ENCODE measurements at places on chromosomes 3 and 15. TPM values are rescaled to one million over a fixed set of nuclear protein-coding genes. Genes with fewer than 3 reads are reported as not detected.
A peak's percentile ranks its signal among the peaks of the same experiment; 100 is the strongest.

DNA sequence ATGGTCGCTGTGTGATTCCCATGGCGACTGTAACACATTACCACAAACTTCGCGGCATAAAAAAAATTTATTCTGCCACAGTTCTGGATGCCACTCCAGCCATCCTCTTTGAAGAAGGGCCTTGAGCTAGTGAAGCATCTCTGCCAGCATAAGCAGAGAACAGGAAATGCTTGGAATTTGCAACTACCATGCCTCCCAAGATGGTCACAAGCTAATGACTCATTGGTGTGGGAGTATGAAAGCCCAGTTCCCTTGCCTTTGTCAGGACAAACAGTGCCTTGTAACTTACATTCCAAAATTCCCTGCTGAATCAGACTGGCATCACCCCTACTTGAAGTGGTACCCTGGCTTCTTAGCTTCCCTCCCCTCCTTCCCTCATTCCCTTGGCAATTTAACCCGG is 129.7 kb downstream of the PROS1 start:
- DNase-seq: no peak

SST gene
- 29.4 TPM for total RNA-seq

DNA sequence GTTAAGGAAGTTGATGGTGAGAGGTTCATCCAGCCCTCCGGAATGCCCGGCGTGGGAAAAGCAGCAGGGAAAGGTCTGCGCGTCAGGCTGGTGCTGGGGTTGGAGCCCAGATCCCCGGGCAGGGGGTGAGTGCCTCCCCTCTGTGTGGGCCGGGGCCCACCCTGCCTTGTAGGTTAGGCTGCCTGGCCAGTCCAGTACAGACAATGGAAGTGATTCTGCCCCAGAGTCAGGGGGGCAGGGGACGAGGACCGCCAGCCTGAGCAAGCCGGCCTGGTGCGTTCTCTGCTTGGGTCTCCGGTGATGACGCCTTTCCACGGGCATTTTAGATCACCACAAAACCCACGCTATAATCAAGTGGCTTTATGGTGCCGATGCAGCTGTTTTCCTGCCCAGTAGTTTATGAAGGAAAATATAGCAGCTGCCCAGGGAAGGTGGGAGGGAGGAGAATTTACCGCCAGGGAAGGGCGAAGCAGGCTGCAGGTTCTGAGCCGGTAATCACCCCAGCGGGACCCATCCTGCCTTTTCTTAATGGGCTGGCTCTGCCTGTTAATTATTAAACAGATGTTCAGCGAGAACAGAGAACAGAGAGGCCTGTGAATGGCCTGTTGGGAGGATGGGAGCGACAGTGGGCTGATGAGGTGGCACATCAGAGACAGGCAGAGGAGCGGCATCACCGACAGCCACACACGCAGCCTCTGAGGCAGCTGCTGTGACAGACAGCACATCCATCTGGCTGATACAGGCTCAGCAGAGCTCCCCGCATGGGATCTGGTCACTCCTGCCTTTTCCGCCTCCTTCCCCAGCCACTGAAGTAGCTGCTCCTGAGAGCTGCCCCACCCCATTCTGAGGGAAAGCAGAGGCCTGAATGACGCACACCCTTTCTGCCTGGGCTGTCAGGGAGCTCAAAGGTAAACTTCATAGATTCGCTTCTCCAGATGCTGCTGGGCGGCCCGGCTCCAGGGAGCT is 35.2 kb downstream of the BDH1 start:
- DNase-seq: peak; percentile 79

ADCY5 gene
- 4.5 TPM for total RNA-seq

DNAJA4 gene
- total RNA-seq: 36.7 TPM

CHRNA5 gene
- total RNA-seq: 6.9 TPM

SLC22A13 gene
- 0.61 TPM for total RNA-seq

- peak; percentile 41 for DNase-seq
These were observed 15.4 kb upstream of the BFSP2 start for GRCh38 chr3:133384331-133385027.

USP50 gene
- not detected for total RNA-seq

DNA sequence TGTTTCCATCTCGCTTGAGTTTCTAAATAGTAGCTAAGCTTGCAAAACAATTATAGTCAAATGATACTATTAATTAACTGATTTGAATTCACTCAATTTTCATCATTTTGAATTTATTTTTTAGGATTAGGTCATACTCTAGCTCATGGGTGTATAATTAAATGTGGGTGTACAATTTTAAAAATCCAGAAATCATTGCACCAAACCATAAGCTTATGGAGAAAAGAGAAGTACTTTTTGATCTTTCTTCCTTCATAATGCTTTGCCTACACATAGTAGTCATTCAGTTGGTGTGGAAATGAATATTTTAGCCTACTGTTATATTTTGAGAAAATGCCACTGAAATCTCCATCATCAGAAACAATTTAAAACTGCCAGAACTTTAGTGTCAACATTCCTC is 175.1 kb downstream of the CD47 start:
- DNase-seq: no peak

DNA sequence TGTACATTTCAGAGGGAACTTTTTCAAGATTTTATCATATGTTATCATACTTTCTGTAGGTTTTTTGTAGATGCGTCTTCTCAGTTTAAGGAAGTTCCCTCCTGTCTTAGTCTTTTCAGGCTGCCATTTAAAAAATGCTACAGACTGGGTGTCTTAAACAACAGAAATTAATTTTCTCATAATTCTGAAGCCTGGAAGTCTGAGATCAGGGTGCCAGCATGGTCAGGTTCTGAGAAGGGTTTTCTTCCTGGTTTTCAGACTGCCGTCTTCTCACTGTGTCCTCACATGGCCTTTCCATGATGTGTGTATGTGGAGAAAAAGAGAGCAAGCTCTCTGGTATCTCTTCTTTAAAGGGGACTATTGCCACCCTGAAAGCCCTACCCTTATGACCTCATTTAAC is 189.9 kb upstream of the SOX2 start:
- no peak for DNase-seq

CEP97 gene
- 4.3 TPM for total RNA-seq

- no peak for DNase-seq
These were observed 29.5 kb downstream of the ZNF662 start for GRCh38 chr3:42935472-42935871.

ACP3 gene
- 14.7 TPM for total RNA-seq

- DNase-seq: no peak
These were observed 16.1 kb downstream of the MINDY4B start for GRCh38 chr3:150889106-150889505.

CLDN18 gene
- not detected for total RNA-seq

GRCh38 chr3:79361748-79362378 is 405.9 kb downstream of the ROBO1 start:
- DNase-seq: no peak

DNA sequence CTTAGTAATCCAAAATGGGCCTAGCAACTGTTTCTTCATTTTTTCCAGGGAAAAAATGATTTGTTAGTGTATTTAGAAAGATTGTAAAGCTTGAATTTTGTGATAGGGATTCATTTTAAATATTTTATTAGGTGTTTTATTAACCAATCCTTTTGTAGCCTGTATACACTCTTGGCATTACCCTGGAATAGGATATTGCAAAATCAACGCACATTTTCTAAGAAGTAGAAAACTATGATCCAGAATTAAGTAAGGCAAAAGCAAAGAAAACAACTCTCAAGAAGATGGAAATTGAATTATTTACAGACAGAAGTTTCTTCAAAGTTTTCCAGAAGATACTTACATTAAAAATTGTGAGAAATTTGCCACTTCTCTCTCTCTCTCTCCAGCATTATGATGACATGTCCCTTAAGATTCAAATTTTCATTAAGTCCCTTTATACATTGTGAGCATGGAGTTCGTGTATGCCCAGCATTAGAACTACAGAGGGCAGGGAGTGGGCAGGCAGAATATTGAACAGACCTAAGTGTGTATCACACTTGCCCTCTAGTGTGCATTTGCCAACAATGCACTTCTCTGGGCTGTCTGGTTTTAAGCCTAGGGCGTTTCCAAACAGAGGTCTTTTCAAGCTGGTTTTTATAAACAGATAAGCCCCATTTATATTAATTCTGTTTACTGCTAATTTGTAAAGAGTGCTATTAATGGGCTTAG is 28.5 kb upstream of the CMSS1 start:
- DNase-seq: no peak

GP9 gene
- 0.39 TPM for total RNA-seq

DNA sequence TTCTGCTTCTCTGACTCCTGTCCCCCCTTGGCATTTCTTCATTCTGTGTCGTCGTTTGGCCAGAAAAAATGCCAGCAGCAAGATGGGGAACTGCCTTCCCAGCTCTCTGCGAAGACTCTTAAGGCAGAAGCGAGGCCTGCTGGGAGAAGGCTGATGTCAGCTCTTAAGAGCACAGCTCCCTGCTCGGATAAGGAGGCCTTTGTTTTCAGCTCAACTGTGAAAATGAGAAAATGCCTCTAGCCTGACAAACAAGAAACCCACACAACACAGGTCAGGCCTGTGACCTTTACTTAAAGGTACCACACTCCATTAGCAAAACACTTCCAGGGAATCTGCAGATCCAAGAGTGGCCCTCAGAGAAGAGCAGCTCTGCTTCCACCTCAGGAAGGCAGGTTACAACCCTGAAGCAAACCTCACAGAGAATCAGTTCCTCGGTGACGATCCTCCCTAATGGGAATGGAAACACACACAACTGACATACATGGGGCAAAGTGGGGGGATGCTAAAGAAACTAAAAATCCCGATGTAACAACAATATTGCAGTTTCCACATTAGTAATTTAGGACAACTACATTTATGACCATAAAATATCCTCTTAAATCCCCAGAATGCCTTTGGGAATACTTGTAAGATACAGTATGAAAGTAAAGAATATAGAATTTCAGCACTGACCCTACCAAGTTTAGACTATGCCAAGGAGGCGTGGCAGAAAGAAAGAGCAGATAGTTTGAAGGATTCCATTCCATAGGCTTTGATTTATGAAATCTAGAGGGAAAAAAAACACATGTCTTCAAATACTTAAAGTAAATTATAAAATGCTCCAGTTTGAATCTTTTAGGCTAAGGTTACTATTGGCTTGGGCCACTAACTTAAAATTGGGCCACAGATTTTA is 52.1 kb downstream of the VGLL4 start:
- peak; percentile 32 for DNase-seq

DNA sequence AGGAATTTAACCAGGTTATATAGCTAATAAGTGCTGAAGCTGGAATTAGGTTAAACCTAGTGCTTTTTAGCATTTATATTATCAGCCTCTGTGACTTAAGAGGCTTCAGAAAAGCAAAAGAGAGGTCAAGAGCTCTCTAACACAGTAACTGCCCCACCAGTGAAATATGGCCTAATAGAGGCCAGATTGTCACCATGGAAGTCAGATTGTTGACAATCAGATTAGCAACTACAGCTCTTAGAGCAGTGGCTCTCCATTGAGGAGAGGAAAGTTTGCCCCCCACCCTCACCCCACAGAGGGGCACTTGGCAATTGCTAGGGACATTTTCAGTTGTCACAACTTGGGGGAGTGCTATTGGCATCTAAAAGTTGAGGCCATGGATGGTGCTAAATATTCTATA is 23.3 kb upstream of the LMOD3 start:
- no peak for DNase-seq

GRCh38 chr3:141401095-141401494 is 32.8 kb downstream of the ZBTB38 start:
- DNase-seq: no peak

CPNE9 gene
- not detected for total RNA-seq

ACSBG1 gene
- 0.45 TPM for total RNA-seq

- no peak for DNase-seq
These were observed 77.0 kb upstream of the CNTN6 start for GRCh38 chr3:1015826-1016225.

DNA sequence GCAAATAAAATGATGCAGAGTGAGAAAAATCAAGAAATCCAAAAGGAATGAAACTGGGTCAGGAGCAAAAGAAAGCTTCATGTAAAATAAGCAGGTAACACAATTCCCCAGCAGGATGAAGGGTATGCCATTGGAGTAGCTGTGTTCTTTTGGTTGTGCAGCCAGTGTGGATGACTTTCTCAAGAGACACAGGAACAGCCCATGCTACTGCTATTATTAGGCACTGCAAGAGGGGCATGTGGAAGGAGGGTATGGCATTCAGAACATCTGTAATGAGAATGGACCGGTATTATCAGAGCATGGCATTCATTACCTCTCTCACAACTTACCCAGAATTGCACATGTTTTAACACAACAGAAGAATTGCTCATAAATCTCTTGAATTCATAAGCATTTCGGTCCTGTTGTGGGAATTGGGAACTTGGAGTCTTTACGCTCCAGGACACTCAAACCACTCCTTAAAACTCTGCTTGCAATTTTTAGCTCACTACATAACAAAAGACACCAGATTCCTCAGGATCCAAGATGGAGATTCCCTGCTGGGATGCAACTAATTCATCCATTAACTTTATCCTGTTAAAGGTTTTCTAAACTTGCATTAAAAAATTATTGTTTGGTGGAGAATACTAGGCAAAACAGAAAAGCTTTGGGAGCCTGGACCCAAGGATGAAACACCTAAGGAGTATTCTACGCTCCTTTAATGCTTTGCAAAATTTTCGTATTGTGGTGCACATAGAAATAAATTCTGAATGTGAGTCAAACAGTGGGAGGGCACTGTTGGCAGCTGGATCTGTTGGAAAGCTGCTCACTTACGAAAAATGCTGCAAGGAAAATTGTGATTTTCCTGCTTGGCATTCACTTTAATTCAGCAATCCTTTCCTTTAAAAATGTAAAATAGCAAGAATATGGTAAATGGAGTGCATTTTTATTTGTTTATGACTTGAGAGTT is 34.6 kb upstream of the CDIN1 start:
- no peak for DNase-seq

PLSCR4 gene
- total RNA-seq: 47.0 TPM

DNA sequence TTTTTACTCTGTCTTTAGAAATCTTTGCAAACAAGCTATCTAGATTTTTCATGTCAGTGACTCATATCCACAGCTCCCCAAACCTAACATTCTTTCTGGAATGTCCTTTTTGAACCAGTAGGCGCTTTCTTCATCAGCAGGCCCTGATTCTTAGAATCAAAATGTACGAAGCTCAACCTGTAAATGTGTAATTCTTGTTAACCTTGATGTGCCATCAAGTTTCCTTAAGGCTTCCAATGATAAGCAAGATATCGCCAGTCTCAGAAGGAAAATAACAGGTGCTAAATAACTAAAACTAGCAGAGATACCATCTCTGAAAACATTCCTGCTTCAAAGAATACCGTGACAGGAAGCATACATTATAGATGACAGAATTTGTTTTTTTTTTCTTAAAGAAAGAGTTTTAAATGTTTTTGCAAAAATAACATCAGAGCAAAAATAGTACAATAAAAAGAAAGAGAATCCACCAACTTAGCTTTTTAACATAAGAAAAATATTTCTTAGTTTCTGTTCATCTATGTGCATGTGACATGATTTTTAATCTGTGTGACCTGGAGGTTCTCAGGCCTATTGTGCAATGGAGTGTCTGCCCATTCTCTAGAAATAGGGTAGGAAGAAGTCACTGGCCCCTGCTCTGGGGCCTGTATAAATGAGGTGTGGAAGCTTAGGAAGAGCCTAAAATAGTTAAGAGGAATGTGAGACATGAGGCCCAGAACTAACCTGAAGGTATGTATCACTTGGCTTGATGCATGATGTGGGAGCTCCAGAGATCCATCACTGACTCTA is 14.7 kb upstream of the SECISBP2L start:
- no peak for DNase-seq

GOLGA8S gene
- total RNA-seq: 0.09 TPM

- no peak for DNase-seq
These were observed 271.3 kb upstream of the RGMA start for GRCh38 chr15:93360318-93360717.

MUC13 gene
- 1,001 TPM for total RNA-seq

GRCh38 chr3:45795509-45795881 is 841 bp downstream of the SLC6A20 start:
- no peak for DNase-seq

- DNase-seq: no peak
These were observed 129.4 kb downstream of the FGF12 start for GRCh38 chr3:192597913-192598312.

TM6SF1 gene
- total RNA-seq: 2.0 TPM

GRCh38 chr3:184067573-184068055 is 14.8 kb downstream of the HTR3C start:
- DNase-seq: no peak

All from left colon (tissue), 2 donors.